ENCODE measurements at places on chromosomes 2 and 18.

DNA sequence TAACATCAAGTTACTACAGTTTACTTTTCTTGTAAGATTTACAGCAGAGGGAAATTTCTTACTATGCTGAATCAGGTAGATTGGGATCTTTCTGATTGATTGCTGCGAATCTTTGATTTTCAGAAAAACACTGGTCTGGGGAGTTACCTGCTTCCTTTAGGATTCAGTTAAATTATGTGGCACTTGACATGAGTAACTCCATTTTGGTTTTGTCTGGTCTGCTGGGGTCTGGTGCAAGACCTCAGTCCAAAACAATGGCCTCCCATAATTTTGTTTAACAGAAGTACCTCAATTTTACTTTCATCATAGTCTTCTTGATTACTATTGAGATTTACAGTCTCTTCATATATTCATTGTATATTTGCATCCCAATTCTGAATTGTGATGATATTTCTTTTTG lies 775.5 kb downstream of the TRIB2 start:
- no peak for DNase-seq

DNA sequence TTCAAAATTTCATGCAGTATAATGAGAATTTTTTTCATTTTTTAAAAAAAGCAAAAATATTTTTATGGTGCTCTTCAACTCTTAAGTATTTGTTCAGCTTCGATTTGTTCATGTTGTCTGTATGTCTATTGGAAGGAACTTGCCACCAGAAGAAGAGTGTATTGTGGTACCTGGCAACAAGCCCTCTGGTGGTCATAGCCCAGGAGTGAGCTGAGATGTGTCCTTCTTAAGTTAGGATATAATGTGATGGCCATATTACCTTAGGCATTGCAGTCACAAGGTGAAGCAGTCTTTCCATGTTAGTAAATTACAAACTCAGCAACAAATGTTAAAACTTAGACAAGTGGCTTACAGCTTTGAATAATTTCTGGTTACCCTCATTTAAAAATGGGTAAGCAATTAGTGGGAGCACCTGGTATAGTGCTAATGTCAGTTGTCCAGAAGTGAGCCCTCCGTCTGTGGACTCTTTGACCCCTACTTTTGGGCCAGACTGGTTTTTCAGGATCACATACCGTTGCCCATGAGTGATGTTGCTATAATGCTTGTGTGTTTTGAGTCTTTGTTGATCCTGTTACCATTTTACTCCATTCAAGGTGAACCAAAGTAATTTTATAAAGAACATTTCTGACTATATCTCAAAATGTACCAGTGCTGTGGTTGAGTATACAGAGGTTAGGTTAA lies 57.4 kb downstream of the MYO1B start:
- peak; percentile 12 for DNase-seq

DNA sequence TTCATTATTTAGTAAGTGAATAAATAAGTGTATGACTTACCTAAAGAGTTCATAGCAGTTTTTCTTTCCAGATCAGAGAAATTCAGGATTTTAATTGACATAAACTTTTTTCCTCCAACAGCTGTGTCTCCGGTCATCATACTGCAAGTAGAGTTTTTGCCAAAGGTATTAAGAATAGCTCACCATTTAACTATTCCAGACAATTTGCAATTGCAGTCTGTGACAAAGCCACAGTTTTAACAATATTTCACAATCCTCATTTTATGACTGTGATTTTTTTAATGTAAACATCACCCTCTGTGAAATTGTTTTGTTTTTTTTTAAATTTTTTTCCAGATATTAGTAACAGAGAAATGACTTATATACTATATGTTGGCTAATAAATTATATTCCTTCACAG lies 199.1 kb downstream of the TRIB2 start:
- no peak for DNase-seq

GRCh38 chr2:60567919-60568768 lies 14.7 kb upstream of the BCL11A start:
- DNase-seq: no peak

DNA sequence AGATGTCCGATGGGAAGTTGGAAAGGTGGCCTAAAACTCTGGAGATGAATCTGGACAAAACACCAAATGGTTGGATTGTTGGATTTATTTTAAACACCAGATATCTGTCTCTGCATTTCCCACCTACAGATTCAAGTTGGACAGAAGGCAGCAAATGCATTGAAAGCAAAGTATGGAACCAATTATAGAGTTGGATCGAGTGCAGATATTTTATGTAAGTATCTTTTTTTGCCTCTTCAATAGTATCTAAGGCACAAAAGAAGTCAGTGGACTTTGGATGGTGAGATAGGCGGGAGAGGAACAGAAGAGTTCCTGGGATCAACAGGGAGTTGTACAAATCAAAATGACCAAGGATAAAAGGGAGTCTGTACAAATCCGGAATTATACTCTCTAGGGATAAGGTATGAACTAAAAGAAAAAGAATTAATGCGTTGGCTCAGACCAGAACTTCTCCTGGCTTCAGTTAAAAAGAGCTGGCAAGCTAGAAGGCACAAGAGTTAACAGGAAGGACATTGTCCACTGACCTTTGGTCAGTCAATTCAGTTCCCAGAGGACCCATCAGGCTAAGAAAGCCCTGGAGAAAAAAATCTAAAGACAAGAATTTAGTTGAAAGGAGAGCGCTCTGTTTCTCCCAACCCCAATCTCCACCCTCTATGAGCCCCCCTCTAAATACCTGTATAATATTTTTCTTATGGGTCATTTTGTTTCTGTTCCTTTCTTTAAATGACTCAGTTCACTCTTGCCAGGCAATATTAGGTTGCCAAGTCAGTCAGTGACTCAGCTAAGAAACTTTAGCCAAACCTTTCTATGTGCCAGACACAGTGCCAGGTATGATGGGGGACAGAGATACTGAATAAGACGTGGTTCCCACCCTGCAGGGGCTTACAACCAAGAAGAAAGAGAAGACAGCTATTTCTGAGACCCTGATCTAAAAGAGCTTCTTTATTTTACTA lies 29.1 kb downstream of the CPO start:
- no peak for DNase-seq

Measured in GM12864 (cell line).